Stimulated activated CD8-positive, alpha-beta memory T cell treated with anti-CD3 and anti-CD28 coated beads, Interleukin-4, amount 100 ng/mL, for 1 hour (primary cell): ENCODE measurements at places on chromosomes 7 and 10.

- no peak for DNase-seq
These were observed 46.3 kb upstream of the FGFR2 start for GRCh38 chr10:121644501-121644900.

GRCh38 chr7:17502213-17503060, 204.0 kb downstream of the AHR start:
- no peak for DNase-seq

- no peak for DNase-seq
These were observed 494.6 kb upstream of the GRM3 start for GRCh38 chr7:86149024-86149665.

DNA sequence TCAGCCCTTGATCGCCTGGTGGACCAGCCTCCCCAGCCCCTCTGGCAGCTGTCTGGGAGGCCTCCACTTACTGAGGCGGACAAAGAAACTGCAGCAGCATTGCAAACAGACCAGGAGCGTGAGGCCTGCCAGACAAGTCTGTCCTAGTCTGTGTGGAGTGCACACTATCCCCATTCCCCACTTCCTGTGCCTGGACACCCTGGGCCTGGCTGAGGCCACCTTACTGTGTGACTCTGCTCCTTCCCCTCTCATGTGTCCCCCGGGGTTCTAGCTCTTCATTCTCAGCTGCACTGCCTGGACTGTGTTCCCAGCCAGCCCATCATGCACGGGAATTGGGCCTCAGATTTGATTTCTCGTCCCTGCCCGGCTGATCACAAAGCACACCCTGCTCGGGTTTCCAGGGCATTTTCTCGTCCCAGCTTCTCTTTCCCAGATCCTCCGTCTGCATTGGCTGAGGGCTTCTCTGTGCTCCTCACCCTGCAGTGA, 16.7 kb upstream of the C10orf90 start:
- no peak for DNase-seq

DNA sequence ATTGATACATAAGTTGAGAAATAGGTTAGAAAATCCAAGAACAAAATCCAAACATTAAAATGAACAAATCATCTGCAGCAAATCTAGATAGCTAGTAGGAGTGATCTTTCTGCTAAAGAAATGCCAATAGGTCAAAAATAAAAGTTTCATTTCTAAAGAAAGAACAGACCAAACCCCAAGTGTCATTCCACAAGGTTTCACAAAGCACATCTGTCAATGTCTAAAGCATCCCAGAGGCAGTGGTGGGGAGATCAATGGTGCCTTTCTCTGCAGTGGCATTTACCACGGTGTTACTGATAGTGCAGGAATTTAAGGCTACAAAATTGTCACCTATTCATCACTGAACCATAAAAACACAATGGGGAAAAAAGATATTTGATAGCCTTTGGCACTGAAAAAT, 147.9 kb downstream of the PARD3 start:
- DNase-seq = no peak

GRCh38 chr10:118501171-118501570, 94.3 kb downstream of the PRLHR start:
- no peak for DNase-seq

DNA sequence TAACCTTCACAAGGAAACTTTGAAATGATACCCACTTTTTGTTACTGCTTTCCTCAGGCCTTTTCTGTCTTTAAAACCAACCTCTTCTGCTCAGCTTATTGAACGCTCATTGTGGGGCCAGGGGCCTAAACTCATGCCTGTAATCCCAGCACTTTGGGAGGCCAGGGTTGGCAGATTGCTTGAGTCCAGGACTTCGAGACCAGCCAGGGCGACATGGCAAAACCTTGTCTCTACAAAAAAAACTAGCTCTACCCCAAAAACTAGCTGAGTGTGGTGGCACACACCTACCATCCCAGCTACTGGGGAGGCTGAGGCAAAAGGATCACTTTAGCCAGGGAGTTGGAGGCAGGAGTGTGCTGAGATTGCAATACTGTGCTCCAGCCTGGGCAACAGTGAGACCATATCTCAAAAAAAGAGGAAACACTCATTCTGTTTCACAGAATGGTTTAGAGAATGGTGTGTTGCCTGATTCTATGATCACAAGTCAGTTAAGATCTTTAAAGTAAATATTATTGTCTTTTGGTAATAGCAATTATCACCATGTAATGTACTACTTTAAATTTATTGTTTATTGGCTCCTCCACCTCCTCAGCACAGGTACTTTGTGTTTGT, 51.1 kb downstream of the KCTD7 start:
- DNase-seq = no peak

DNA sequence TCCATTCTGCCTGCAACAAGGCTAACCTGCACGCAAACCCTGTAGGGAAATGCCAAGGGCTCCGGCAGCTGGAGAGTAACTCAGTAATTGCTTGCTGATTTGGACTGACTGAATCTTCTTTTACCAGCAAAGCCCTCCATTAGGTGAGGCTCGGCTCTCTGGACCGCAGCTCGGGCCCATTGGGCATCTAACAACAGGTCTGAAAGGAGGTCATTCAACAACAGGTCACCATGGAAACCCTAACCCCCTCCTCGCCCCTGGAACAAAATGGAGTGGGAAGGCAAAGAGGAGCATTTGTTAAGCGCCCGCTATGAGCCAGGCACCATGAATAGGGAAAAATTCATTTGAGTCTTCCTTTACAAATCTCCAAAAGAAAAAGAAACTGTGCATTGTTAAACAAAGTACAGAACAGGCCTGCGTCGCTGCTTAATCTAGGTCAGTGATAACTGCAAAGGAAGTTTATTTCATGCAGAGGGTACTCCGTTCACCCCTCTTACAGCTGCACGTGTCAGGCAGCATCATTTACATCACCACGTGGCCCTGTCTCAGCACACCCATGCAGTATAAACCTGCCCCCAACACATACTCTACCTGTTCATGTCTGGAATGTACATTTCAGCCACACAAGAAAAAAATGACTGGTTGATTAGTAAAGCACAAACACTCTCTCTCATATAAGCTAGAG, 248.8 kb upstream of the NEBL start:
- DNase-seq = no peak
